Breast epithelium (tissue), 4 donors: ENCODE measurements at places on chromosomes 2 and 18.

DNA sequence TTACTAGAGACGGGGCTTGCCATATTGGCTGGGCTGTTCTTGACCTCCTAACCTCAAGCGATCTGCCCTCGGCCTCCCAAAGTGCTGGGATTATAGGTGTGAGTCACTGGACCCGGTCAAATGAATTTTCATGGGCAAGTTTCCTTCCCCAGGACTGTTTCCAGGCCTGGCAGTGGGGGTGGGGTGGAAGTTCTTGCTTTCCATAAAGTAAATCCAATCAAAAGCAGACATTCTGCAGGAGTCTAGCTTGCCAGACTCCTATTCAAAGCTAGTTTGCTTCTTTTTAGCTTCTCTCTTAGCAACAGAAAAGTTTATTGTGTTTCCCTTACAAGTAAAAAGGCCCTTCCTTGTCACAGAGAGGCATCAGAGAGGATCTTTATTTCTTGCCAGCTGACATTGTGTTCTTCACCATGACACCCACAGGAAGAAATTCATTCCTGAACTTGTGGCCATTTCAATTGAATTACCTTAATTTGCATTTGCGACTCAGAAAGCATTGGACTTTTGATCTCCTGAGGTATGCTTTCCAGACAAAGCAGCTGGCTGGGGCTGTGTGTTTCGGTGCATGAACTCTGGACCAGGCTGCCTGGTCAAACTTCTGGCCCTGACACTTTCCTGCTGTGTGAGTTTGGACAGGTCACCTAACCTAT is 37.9 kb downstream of the LYPD1 start:
- no peak for DNase-seq

- DNase-seq = no peak
Measured at GRCh38 chr2:161077367-161078210, 82.6 kb upstream of the TANK start.

GRCh38 chr2:218285604-218286003 is 6.7 kb downstream of the TMBIM1 start:
- peak; percentile 89 for DNase-seq

DNA sequence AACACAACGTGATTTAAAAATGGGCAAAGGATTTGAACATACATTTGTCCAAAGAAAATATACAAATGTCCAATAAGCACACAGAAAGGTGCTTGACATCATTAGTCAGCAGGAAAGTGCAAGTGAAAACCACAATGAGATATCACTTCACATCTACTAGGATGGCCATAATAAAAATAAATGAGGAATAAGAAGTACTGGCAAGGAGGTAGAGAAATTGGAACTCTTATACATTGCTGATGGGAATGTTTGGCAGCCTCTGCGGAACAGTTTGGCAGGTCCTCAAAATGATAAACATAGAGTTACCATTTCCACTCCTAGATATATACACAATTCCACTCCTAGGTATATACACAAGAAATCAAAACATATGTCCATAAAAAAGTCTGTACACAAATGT is 51.0 kb upstream of the PGAP1 start:
- no peak for DNase-seq

DNA sequence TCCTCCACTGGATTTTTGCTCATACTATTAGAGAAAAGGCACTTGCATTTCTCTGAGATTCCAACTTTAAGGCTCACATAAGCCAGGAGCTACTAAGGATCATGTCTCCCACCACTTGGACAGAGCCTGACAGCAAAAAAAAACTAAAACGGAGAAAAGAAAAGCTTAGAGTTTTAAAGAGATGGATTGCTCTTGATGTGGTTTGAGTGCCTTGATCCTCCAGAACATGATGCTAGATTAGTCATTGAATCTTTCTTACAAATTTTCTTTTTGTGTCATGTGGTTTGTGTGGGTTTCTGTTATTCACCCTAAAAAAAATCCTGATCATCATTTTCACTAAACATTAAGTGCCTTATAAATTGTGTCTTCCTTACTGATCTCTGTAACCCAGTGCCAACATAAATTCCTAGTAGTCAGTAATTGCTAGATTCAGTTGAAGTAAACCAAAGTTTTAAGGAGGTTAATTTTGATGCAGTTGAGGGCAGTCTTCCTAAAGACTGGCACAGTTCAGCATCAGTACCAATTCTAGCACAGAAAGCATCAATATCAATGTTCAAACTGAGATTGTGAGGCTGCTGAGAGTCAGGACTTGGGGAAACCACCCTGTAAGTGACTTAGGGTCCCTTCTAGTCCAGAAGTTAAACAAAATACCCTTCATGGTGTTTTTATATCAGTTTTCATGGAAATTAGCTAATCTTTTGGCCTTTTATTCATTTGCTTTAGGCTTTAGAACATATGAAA is 206.3 kb downstream of the RAD51AP2 start:
- DNase-seq = no peak

DNA sequence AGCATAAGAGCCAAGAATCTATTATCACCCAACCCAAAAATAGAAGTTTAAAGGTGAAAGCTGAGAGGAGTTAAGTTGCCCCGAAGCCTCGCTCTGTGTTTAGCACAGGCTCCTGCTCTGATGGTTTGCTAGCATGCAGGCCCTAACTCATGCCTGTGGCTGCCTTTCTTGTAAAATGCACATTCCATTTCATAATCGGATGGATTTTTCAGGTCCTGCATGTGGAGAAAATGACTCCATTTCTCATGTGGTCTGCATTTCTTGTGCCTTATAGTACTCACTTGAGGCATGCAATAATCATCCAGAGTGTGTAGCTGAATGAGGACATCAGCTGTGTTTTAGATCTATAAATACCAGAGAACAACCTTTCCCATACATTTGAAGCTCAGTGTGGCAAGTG is 381.8 kb downstream of the CPS1 start:
- no peak for DNase-seq

DNA sequence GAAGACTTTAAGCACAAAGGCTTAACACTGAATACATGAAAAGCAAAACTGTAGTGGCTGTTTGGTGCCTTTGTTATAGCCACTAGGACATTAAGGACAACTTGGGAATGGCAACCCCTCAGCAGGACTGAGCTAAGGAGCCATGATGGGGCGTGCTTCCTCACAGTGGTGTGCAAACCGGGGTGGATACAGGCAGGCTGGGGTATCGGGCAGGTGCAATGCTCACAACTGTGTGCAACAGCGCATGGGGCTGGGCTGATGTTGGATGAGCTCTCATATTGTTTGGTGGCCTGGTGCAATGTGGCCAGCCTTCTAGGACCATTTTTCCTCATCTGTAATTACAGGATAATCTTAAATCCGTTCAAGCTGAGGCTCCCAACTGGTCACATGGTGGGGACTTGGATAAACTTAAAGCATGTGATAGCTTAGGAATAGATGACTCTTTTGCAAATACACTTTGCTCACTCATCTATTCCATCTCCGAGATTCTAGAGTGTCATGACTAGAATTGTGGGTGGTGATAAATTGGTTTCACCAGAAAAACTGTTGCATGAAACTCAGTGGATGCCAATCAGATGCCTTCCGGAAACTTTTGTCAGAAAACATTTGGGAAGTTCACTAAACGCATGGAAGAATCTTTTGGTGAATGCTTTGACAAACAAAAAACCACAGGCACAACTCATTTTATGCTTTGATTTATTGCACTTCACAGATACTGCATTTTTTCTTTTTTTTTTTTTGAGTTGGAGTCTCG is 116.5 kb downstream of the PXDN start:
- no peak for DNase-seq

DNA sequence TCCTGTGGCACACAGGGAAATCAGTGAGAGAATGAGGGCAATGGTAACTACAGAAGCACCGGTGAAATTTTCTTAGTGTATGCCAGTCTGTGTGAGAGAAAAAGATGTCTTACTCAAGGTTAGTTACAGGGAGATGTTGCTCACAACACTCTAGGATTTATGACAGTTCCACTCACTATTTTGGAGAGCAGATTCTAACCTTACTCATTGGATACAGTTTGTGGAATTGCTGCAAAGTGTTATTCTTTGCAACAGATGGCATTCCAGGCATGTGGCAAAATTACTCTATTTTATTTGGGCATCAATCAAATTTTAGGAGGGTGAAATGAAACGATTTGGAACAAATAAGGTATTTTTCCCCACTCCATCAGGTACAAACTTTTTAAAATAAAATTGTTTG is 449.1 kb downstream of the PIK3C3 start:
- DNase-seq = no peak

DNA sequence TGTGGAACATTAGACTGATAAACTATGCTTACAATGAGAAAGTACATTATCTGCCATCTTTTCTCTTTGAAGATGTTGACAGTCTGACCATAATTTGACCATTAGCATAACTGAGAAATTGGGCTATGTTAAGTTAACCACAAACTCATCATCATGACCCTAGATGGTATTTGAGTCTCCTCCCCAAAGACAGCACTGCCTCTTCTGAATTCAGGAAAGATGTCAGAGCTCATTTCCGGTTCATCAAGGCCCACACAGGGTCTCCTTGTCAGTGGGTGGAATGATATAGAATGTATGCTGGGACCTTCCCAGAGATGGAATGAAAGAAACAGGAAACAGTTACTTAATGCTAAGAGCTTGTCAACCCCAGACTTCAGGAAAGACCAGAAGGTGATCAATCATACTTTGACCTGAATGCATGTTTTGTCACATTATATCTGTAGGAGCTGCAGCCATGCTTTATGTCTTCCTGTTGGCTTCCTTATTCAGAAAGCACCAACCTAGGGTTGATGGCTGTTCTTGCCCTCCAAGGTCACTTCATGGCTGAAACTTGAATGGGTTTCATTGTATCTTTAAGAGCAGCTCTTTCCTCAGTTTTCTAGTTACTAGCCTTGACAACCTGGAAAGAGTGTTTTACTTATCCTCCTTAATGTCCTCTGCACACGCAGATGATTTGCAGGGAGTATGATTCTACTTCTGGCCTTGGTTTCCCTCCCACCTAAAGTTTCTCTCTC is 99.1 kb upstream of the NEUROD1 start:
- DNase-seq = no peak

DNA sequence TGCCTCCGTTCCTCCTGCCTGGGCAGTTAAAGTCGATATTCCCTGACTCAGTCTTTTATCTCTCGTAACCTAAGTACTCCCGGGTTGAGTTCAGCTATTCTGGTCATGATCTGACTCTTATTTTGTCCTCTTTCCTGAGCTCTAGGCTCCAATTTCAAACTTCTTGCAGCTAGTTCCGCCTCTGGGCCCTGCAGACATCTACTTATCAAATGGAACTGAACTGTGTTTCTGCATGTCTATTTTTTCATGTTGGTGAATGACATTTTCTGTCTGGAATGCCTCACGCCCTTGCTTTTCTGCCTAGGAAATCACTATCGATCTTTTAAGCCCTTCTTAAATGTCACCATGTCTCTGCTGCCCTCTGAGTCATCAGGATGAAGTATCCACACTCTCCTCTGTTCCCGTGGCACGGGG is 101.5 kb downstream of the VAPA start:
- no peak for DNase-seq
